ENCODE measurements at places on chromosomes 6 and 20.

- no peak for DNase-seq
Observed at GRCh38 chr20:34189572-34190163, 51.6 kb upstream of the ASIP start.

GRCh38 chr6:12324099-12324498 is 33.9 kb downstream of the EDN1 start:
- no peak for DNase-seq

GRCh38 chr20:58688840-58689239 is 3.8 kb upstream of the NPEPL1 start:
- no peak for DNase-seq

DNA sequence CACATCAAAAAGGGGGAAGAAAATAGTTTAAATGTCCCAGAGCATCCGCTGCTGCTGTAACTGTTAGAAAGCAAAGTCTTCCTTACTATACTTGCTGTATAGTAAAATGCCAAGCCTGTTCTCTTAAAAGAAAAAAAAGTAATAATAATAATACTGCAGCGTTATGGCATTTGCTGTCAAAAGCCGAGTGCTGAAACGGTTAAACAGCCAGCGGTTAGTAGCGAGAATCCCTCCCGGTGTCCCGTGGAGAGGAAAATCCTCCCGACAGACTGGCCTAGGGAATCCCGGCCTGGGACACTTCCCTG is 19.5 kb upstream of the NFATC2 start:
- DNase-seq, result no peak

DNA sequence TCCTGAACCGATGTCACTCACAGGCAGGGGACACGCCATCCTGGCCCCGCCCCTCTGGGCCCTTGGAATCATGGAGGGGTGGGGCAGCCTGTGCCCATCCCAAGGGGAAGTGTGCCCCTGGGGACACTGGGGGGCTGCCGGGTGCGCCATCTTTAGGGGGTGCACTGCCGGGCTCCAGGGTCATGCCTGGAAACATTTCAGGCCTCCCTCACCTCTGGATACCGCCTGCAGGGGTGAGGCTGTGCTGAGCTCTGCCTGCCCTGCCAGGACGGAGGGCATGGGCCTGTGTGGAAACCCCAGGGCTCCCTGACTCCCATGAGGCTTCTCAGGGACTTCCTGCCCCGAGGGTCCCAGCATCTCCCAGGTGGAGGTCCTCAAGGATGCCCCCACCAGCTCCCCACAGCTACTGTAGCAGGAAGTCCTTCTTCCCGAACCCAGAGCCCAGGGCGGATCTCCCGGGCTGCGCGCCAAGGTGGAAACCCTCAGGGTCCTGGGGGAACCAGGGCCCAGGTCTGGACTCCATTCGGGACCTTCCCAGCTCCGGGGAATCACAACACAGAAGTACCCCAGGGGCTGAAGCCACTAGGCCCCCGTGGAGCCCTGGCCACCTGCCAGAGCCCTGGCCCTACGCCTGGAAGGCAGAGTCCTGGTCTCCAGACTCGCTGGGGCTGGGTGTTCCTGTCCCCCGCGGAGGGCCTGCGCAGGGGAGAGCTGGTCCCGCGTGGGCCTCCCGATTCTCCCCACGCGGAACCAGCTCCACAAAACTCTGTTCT is 15.6 kb downstream of the CHRNA4 start:
- DNase-seq, result no peak

- DNase-seq, result no peak
Observed at GRCh38 chr20:11728937-11729336, 188.8 kb upstream of the BTBD3 start.

DNA sequence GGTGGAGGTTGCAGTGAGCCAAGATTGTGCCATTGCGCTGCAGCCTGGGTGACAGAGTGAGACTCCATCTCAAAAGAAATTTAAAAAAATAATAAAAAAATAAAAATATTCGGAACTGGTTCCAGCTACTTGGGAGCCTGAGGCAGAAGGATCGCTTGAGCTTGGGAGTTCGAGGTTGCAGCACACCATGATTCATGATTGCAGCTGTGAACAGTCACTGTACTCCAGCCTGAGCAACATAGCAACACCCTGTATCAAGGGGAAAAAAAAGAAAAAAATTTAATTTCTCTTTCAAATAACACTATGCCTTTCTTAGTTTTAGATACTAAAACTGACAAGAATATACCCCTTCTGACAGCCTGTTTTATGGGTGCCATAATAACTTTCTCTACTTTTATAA is 10.5 kb downstream of the KDM1B start:
- no peak for DNase-seq

DNA sequence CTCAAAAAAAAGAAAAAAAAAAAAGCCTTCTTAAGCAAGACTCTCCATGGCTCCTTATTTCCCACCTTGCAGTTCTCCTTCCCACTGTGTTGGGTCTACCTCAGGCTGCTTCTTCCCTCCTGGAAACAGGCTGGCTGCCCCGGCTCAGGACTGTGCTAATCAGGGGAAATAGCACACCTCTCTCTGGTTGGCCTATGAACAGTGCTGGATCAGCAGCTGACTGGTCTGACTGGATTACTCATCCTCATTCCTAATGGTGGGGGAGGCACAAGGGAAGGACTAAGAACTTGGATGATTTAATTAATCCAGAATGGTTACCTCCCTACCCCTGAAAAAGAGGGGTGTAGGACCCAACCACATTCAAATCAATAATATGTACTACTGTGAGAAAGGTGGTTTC is 3.9 kb upstream of the SRSF3 start:
- DNase-seq, result no peak

GRCh38 chr6:98310443-98310842 is 523.9 kb upstream of the POU3F2 start:
- no peak for DNase-seq

DNA sequence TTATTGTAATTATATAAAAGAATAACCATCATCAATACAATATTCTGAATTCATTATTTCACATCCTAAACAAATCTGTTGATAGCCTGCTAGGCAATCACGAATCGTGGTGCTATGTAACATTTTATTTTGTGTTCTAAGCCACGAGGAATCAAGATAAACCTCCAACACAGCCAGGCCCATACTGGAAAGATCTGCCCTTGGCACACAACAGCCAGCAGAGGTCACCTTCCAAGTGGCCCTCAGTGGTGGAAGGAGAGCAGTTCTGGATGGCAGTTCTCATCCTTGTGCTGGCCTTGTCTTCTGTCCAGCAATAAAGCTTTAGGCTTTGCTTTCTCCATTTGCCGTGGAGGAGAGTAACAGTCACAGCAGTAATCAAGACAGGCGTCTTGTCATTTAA is 13.2 kb downstream of the ZNF831 start:
- DNase-seq, result no peak

- DNase-seq, result no peak
Observed at GRCh38 chr6:135257631-135258405, 76.7 kb downstream of the MYB start.

GRCh38 chr6:130836055-130836640 is 8.9 kb downstream of the SMLR1 start:
- DNase-seq, result no peak

GRCh38 chr6:92667843-92668242 is 751.5 kb downstream of the EPHA7 start:
- DNase-seq, result no peak

GRCh38 chr6:133360194-133360593 is 119.0 kb downstream of the EYA4 start:
- no peak for DNase-seq

- DNase-seq, result no peak
Observed at GRCh38 chr6:161194374-161194773, 79.5 kb downstream of the AGPAT4 start.

GRCh38 chr6:109339906-109340678 is 42.2 kb downstream of the CD164 start:
- no peak for DNase-seq

DNA sequence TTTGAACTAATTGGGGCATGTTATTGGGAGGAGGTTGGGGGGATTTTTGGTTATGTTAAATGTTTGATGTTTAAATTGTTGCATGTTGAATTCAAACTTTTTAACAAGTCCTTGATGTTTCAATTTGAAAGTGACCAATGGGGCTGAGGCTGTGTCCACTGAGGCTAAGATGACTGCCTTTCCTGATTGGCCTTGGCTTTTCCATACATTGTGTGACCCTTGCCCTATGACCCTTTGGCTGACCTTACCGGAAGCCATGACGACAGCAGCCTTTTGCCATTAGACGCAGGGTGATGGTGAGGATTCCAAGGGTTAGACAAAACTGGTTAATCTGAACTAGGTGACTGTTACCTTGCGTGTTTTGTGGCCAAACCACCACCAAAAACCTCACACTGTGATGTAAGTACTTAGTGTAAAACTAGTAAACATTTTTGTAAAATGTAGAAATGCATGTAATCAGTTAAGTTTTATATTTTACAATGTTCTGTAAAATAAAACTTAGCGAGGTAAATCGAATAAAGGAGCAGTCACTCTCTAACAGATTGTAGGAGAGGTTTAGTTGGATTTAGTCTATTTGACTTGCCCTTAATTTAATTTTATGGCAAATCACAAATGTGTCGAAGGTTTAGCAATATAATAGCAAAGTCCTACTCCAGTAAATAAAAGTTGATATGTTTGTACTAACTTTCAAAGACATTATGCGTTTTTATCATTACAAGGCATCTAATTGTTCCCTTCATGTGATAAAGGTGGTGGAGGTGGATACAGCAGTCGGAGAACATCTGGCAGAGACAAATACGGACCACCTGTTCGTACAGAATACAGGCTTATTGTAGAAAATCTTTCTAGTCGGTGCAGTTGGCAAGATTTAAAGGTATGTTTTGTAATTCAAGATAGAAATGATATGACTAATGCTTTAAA is 1.6 kb downstream of the SRSF6 start:
- DNase-seq, result no peak

- DNase-seq, result peak; percentile 43
Observed at GRCh38 chr6:161079566-161080262, 88.1 kb downstream of the MAP3K4 start.

DNA sequence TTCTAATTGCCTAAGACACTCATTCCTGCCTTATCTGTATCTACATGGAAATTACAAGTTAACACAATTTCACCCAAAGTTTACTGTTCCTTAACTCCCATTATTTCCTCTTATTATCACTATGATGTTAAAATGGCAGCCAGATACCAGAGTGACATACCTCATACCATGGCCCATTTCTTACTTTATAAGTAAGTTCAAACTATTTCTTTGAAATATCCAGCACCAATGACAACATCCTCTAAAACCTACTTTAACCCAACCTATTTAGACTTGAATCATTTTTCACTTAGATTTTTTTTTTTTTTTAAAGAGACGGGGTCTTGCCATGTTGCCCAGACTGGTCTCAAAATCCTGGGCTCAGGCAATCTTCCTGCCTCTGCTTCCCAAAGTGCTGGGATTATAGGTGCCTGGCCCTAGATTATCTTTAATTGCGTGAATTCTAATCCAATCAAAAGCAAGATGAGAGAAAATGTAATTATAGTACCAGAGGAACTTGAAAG is 10.0 kb downstream of the REV3L start:
- no peak for DNase-seq

DNA sequence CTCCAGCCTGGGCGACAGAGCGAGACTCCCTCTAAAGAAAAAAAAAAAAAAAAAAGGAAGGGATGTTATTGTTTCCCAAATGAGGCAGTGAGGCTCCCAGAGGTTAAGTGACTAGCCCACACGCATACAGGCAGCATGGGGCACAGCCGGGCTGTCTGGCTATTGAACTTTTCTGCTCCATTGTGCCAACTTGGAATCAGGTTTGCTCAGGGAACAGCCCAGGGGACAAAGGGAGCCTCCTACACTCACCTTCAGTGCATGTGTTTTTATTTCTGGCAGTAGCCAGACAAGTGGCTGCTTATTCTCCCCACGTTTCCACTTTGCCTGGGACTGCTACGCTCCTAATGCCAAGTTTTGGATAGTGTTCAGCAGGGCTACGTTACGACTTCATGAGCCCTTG is 10.7 kb downstream of the ETV7 start:
- DNase-seq, result no peak

GRCh38 chr20:63957004-63957689 is 931 bp upstream of the UCKL1 start:
- DNase-seq, result peak; percentile 66

DNA sequence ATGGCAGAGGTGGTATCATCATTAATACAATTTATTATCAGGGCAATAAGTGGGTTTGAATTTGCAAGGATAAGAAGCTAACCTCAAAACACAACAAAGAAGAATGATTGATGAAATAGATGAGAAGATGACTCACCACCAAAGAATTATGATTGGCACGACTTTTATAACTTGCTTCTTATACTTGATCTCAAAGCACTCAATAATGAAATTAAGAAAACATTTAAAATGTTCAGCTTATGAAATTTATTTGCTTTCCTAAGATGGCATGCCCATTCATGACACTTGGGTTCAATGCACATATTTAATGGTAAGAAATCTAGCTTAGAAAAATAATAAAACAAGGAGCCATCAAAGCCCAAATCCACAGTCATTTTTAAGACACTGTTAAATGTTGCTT is 477.5 kb downstream of the GJA1 start:
- DNase-seq, result no peak

- no peak for DNase-seq
Observed at GRCh38 chr20:47055699-47056369, 161.2 kb downstream of the EYA2 start.

Measured in activated T-cell treated with anti-CD3 and anti-CD28 coated beads for 24 hours (primary cell).